Neural crest cell (in vitro differentiated cells): ENCODE measurements at places on chromosomes 7 and 10.
A peak's percentile ranks its signal among the peaks of the same experiment; 100 is the strongest.

- DNase-seq, result no peak
Observed at GRCh38 chr10:30558411-30558810, 71.1 kb downstream of the LYZL2 start.

DNA sequence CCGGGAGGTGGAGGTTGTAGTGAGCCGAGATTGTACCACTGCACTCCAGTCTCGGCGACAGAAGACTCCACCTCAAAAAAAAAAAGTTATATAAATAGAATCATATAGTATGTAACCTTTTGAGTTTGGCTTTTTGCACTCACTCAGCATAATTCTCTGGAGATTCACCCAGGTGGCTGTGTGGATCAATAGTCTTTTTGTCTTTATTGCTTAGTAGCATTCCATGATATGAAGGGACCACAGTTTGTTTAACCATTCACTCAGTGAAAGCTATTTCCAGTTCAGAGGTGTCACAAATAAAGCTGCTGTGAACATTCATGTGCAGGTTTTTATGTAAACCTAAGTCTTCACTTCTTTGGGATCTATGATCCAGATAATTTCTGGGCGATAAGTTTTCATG is 167.7 kb downstream of the PKD1L1 start:
- no peak for DNase-seq

- DNase-seq, result no peak
Observed at GRCh38 chr10:89574368-89574767, 39.0 kb upstream of the SLC16A12 start.

GRCh38 chr7:69932034-69932628 is 333.9 kb downstream of the AUTS2 start:
- peak; percentile 33 for DNase-seq

DNA sequence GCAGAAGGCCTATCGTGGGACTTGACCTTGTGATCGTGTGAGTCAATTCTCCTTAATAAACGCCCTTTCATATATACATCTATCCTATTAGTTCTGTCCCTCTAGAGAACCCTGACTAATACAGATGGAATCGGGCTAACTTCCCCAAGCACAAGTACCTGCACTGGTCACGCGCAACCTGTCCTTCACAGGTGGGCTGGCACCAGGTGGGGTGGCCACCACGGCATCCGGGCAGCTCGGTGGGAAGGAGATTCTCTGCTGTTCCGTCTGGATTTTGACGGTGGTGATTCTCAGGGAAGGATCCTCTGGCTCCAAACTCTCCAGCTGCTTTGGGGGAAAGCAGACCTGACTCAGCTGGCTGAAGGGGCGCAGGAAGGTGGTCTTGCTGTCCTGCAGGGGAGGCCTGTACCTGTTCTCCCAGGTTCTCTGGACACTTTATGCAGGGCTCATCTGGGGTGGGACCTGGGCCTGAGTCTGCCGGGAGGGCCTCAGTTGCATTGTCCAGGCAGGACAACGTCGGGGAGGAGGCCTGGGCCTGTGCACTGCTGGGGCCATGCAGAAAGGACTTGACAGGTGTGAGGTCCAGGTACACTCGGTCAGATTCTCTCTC is 61.1 kb downstream of the VWA2 start:
- DNase-seq, result no peak
